HepG2 (cell line): ENCODE measurements at places on chromosomes 16 and 17.

DNA sequence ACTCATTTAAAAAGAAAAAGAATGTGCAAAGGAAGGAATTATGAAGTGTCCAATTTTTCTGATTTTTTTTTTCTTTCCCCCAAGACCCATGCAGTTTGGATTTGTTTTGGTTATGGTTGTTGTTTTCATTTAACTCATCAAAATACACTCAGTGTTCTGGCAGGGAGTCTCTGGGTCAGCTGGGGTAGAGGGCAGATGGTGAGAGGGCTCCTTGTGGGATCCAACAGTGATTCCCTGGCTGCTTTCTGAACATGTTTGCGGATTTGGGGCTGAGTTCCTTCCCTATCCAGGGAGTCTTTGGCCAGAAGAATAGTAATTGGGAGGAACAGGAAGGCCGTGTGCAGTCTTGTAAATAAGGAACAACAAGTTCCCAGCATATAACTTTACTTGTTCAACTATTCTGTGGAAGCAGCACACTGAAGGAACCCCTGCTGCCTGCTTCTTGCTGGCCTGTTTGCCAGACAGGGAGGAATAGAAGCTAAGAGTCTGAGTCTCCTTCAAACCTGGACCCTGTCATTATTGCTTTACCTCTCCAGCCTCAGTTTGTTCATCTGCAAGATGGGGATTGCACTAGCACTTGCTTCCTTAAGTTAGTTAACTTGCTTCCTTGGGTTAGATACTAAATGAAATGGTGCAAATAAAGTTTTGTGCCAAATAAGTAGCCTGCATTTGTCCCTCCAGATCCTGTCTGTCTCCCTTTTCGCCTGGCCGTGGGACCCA, 32.1 kb downstream of the C17orf67 start:
- DNase-seq, result no peak

DNA sequence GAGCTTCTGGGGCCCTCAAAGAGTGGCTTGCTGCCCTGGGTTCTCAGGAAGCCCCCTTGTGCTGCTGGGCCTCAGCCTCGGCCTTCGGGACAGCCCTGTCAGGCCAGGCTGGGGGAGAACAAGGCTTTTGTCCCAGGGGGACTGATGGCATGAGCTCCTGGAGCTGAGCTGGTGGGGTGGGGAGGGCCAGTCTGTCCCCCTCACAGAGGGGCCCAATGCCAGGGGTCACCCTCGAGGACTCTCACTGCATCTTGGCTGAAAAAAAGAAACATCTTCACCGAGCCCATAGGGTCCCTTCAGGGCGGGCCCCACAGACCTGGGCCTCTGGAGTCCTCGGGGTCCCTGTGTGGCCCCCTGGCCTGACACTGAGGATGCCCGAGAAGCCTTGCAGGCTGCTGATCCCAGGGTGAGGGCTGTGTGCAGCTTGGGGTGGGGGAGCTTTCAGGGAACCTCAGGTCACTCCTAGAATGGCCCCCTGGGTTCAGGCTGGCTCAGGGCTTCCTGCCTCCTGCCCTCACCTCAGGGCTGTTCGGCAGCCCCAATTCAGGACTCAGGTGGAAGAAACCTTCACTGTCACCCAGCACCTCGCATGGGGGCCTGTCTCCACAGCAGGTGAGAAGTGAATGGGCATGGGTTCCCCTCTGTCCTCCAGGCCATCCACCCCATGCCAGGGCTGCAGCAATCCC, 90.5 kb downstream of the TNFRSF13B start:
- DNase-seq, result no peak

DNA sequence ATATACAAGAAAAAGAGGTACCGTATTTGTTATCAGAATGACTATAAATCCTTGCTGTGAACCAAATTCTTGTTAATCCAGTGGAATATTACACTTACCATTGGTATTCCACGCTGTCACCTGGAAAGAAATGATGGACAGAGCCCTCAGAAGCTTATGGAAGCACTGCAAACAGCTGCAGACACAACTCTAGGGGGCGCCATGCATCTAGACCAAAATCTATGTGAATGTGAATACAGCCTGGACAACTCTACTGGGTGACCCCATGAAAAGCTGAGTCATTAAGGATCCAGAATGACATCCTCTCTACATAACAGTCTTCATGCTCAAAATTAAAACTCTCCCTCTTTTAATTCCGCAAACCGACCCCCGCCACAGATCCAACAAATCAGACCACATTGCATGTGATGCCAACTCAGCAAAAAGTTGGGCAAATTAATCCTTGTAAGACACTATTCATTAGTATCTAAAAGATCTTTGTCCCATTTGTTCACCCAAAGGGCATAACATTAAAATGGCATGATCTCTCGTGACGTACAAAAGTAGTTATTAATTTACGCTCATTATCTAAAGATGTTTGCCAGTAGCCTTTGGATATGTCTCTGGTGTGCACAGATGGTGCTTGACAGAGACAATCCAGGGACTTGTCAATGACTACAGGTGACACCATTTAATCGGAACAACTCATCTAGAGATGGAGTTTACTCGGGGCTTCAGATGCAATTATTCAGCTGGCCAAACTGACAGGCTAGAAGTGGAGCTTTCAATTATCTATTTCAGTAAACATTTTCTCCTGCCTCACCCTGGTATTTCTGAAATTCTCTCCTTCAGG, 552.7 kb upstream of the PSMD7 start:
- no peak for DNase-seq

- DNase-seq, result peak; percentile 18
Measured at GRCh38 chr17:45052052-45052772, 780 bp upstream of the DCAKD start.

- no peak for DNase-seq
Measured at GRCh38 chr16:85248342-85248741, 136.1 kb upstream of the CIBAR2 start.

- DNase-seq, result no peak
Measured at GRCh38 chr17:82835122-82835521, 4.7 kb downstream of the ZNF750 start.

GRCh38 chr16:50797456-50797855, 55.6 kb downstream of the CYLD start:
- DNase-seq, result no peak

DNA sequence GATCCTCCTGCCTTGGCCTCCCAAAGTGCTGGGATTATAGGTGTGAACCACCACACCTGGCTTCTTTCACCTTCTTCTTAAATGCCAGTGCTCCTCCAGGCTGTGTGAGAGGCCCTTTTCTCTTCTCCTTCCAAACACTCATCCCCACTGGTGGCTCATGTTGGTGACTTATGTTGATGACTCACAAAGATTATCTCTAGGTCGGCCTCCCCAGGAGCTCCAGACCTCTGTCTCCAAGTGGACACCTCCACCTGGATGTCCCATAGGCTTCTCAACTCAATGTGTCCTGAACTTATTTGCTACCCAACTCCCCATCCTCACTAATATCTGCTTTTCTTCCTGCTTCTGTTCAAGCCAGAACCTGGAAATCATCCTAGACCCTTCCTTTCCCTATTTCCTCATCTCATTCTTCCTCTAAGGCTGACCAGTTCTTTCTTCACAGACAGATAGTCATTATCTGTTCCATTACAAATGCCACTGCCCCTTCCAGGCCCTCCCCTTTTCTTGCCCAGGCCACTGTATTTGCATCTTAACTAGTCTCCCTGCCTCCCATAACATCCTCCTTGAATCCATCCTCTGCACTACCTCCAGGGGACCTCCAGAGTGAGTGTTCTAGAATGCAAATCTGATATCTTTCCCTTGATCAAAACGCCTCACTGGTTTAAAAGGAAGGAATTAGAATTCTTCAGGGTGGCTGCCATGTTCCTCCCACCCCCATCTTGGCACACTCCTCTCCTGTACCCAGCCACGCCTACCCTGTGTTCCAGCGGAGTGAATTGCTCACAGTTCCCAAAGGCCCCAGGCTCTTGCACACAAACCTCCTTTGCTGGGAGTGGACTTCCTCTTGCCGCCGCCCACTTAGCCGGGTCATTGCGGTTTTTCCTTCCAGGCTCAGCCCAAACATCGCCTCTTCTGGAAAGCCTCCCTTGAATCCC, 34.8 kb upstream of the FBXO47 start:
- DNase-seq, result no peak

- no peak for DNase-seq
Measured at GRCh38 chr16:68636818-68637217, 8.3 kb upstream of the CDH3 start.

GRCh38 chr17:50359005-50359699, 13.2 kb downstream of the XYLT2 start:
- no peak for DNase-seq

GRCh38 chr16:60739737-60740683, 1296.2 kb downstream of the CDH8 start:
- DNase-seq, result no peak

DNA sequence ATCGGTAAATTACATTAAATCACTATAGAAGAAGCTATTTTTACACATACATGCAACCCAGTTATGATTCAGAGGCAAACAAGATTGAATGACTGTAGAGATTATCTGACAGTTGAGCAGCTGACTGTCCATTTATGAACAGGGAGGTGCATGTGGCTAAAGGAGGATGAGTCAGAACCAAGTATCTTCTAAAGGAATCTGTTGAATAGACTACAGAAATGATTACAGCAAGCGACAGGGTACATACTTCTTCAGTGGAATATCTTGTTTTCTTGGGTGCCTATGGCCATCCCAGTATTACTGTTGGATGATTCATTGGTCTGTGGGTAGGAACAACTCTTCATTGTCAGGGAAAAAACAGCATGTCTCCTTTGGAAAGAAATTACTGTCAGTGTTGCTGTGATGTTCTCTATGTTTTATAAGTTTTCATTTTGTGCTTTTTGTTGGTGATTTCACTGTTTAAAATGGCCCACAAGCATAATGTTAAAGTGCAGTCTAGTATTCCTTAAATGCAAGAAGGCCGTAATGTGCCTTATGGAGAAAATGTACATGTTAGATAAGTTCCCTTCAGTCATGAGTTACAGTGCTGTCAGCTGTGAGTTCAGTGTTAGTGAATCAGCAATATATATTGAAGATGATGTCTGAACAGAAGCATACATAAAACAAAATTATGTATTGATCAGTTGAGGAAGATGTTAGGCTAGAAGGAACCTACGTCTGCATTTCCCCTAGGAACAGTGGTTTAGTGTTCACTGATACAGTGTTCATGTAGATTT, 27.0 kb downstream of the CBFB start:
- peak; percentile 29 for DNase-seq
